ENCODE measurements at places on chromosomes 3 and 15.

DNA sequence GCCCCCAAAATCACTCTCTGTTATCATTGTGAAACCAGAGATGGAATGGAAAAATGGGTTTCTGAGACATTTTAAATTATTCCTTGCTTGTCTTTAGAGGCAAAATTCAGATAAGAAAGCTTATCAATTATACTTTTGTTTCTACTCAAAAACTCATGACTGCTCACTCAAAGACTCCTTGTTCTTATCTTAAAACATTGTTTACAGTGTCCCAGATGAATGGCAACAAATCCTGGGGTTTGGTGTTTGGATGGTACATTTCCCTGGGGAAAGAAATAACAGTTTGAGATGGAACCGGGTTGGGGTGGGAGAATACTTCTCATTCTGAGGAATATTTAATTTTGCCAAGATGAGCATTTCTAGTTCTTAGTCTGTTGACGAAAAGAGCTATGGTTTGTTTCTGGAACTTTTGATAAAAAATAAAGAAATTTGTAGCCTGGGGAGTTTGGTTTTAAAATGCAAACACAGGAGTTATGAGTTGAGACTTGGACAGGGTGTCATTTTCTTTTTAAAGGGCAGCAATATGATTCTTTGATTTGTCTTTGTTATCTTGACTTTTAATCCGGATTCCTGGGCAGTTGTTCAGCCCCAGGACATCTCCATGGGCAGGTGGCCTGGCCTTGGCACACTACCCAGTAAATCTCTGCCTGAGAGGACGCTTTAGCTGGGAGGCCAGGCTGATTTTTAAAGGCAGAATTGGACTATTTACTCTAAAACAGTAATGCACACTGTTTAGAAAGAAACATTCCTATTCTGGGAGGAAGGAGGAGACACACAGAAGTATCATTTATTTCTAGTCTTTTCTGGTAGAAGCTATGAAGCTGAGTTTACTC lies 32.4 kb downstream of the BTD start:
- no peak for DNase-seq

DNA sequence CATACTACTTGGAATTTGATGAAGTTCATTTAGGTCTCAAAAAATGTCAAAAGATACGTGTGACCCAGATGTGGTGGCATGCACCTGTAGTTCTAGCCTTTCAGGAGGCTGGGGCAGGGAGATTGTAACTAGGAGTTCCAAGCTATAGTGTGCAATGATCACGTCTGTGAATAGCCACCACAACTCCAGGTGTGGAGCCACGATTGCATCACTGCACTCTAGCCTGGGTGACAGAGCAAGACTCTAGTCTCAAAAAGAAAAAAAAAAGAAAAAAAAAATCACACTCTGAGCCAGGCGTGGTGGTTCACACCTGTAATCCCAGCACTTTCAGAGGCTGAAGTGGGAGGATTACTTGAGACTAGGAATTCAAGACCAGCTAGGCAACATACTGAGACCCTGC lies 14.2 kb downstream of the MAP4 start:
- DNase-seq: no peak

DNA sequence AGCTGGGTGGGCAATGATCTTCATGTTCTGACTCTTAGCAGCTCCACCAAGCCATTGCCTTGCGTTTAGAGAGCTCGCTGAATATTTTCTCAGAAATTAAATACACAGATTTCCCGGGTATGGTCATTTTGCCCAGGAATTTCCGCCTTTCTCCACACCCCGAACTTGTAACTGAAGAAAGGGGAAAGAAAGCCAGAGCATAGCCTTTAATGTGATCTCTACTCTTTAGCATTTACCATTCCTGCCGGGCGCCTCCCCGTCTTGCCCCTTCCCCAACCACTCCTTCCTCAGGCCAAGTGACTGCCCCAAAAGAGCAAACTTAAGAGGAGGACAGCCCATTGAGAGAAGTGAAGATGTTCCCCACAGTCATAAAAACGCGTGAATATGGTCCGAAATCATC lies 53.1 kb downstream of the LMCD1 start:
- DNase-seq: no peak

DNA sequence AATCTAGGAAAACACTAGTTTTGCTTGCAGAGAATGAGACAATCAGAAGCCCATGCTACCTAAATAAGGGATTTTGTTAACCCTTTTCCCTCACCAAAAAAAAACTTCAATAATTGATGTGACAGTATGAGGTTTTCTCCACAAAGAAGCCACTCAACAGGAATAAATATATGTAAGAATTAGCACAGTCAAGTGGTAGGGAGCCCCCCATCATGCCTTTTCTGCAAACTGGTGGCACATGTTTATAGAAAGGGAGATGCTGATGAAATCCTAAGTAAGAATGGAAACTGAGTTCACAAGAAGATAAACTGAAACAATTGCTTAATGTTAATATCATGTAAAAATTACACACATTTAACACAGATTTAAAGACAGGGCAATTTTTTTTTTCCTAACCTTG lies 51.0 kb downstream of the PHC3 start:
- no peak for DNase-seq

DNA sequence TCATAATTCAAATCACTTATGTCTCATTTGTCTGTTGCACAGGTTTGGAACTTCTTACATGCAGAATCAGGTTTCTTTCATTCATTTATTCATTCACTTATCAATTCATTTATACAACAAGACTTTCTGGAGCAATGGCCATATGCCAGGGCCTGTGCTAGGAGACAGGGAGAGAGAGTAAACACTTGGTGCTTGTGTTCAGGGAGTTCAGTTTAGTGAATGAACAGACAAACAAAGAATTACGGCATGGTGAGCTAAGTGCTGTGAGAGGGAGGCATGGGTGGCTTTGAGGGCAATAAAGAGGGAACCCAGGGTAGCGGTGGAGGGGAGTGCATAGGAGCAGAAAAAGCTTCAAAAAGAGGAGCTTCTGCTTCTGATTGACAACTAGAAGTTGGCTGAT lies 8.5 kb upstream of the IREB2 start:
- peak; percentile 28 for DNase-seq

DNA sequence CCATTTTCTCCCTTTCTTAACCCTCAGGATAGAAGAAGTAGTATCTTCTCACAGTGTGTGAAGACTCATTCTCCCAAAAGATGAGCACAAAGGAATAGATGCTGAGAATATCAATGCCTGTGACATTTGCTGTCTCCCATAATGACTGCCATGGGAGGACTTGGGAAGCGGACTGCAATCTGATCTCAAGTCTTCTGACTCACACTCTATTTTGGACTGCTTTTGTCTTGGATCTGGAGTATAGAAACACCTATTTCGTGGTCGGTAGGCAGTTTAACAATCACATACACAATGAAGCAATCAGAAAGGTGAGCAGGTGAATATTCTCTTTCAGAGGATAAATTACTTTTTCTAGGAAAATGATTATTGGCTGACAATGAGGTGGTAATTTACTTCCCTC lies 852.0 kb downstream of the FHIT start:
- DNase-seq: no peak

- no peak for DNase-seq
Measured at GRCh38 chr3:71384837-71385716, 198.5 kb downstream of the FOXP1 start.

- DNase-seq: no peak
Measured at GRCh38 chr3:89682556-89682955, 575.1 kb downstream of the EPHA3 start.

- no peak for DNase-seq
Measured at GRCh38 chr3:196440696-196441095, 8.5 kb upstream of the UBXN7 start.

DNA sequence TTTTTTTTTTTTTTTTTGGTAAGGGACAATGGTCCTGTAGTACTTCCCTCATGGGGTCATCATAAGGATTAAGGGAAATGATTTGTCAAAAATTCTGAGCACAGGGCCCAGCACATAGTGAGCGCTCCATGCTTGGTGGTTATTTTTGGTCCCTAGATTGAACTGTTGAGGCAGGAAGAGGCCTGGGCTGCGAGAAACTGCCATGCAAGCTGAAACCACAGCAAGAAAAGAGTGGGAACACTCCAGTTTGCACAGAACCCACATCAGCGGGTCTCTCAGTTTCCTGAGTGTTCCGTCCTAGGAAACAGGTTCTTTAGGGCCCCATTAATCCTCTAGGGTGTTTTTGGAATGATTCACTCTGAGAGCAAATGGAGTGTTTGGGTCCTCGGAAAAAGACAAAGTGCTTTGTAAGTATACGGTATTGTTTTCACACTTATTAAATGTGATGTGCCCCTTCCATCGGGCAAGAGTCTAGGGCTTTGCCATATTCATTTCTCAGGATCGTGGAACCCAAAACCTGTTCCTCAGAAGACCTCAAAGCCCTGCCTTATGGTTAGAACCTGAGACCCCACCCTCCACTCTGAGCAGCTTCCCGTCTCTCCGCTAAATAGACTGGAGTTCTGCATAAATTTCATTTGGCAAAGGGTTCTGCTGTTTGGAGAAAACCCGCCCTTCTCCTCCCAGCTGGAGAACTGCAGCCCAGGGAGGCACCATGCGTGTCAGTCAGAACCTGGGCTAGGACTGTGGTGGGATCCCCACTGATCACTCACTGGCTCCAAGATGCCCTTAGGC lies 60.4 kb downstream of the SPSB4 start:
- no peak for DNase-seq

DNA sequence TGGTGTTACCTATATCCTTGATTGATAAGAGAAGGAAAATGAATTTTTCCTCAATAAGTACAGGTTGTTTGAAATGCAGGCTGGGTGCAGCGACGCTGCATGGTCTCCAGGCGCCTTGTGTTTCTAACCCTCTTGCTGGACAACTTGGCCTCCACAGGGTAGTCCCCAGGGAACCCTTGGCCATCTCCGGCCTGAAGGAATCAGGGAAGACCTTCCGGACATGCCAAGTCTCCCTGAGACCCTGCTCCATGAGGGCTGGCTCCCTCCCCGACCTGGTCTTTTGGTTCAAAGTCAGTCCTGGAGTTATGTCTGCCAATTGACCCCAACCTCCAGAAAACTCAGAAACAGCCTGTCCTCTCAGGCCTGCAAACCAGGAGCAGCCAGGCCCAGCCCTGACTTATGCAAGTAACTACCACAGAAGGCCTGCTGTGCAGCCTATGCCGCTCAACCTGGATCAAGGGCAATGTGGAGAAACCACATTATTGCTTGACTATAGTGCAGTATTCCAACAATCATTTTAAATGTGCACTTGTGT lies 98.3 kb downstream of the LIPC start:
- DNase-seq: no peak

DNA sequence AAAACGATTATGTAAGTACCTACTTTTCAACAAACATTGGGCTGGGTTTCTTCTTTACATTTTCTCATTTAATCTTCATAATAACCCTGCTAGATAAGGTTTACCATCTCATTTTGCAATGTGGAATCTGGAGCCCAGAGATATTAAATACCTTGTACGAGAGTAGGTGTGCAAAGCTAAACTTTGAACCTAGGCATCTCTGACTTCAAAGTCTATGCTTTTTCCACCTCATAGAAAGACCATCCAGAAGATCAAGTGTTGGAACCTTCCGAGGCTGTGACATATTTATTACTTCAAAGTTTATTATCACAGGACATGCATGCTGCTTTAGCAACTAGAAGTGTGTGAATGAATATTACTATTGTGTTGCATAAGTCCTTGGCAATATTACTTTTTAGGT lies 497.2 kb upstream of the TPRG1 start:
- no peak for DNase-seq

- DNase-seq: no peak
Measured at GRCh38 chr3:144241404-144241803, 269.8 kb downstream of the DIPK2A start.

- DNase-seq: no peak
Measured at GRCh38 chr3:12415014-12415680, 69.1 kb upstream of the TSEN2 start.

GRCh38 chr3:54042259-54042823 lies 80.0 kb upstream of the CACNA2D3 start:
- no peak for DNase-seq

DNA sequence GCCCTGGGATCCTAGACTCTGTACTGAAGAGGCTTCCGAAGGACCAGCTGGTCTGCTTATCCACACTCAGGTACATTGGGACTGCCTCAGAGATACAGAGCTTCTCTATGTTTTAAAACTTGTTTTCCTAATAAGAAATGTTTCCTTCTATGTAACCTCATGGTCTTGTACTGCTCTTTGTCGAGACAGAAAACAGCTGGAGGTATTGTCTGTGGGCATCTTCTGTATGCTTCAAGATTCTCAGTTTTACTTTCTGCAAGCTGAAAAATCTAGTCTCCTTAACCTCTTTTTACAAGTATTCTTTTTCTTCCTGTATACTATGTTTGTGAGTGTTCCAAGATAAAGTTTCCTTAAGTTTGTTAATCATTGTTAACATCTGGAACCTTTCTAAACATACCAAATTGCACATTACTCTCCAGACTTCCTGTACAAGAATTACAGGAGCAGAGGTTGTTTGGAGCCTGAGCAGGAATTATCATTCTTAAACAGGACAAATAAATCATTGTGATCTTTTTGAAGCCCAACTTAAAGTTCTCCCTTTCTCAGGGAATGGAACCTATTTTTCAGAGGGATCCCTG lies 358.3 kb upstream of the CFAP20DC start:
- no peak for DNase-seq

DNA sequence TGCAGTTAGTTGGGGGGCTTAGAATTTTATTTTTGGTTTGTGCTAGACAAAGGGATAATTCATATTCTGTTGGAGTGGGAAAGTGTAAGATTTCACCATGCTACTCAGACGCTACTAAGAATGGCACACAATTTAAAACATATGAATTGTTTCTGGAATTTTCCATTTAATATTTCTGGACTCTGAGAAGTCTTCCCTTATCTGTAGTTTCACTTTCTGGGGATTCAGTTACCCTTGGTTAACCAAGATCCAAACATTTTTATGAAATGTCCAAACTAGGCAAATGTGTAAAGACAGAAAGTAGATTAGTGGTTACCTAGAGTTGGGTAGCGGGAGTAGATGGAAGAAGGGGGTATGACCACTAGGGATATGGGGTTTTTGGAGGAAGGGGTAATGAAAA lies 53.1 kb downstream of the TCF12 start:
- no peak for DNase-seq

GRCh38 chr15:45129651-45130129 lies at the start of the genes DUOX1 and DUOXA1:
TSS of gene DUOX1 (plus strand) at chr15:45129994. CDS start at chr15:45131967, 1,973 bp downstream.
TSS of gene DUOXA1 (minus strand) at chr15:45129879. CDS start at chr15:45123014, 6,865 bp downstream.
- DNase-seq: no peak

- no peak for DNase-seq
Measured at GRCh38 chr15:63494408-63494807, 10.0 kb upstream of the USP3 start.

- no peak for DNase-seq
Measured at GRCh38 chr15:98964466-98965133, 43.0 kb downstream of the PGPEP1L start.
